Stimulated activated CD8-positive, alpha-beta memory T cell treated with anti-CD3 and anti-CD28 coated beads, Interleukin-15, amount 100 ng/mL, for 24 hours (primary cell): ENCODE measurements at places on chromosomes 12 and 14.

DNA sequence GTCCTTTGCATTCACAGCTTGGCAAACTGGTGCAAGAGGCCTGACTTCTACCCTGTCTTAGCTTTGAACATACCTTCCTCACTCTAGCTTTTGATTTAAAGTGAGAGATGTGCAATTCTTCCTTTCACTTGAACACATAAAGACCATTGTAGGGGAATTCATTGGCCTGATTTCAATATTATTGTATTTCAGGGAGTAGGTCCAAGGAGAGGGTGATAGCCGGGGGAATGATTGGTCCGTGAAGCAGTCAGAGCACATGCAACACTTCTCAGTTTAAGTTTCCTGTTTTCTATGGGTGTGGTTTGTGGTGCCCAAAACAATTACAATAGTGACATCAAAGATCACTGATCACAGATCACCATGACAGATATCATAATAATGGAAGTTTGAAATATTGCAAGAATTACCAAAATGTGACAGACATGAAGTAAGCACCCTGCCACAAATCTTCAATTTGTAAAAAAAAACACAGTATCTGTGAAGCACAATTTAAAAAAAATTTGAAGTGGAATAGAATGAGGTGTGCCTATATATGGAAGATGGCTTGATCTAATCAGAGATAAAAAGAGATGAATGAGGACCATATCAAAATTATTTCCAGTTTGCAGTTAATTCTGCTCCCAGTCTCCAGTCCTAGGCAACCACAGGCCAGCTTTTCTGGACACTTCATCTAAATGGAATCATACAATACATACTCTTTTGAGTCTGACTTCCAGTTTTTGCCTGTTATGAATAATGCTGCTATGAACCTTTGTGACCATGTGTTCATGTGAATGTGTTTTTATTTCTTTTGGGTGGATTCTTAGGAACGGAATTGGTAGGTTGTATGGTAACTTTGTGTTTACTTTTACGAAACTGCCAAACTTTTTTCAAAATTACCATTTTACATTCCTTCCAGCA lies 23.2 kb downstream of the BORCS5 start:
- no peak for DNase-seq

GRCh38 chr12:98725476-98726247 lies 80.6 kb downstream of the APAF1 start:
- no peak for DNase-seq

GRCh38 chr12:5718680-5719079 lies 226.4 kb downstream of the ANO2 start:
- DNase-seq, result no peak

- no peak for DNase-seq
These were observed 98.9 kb upstream of the PLEKHG7 start for GRCh38 chr12:92603741-92604432.

DNA sequence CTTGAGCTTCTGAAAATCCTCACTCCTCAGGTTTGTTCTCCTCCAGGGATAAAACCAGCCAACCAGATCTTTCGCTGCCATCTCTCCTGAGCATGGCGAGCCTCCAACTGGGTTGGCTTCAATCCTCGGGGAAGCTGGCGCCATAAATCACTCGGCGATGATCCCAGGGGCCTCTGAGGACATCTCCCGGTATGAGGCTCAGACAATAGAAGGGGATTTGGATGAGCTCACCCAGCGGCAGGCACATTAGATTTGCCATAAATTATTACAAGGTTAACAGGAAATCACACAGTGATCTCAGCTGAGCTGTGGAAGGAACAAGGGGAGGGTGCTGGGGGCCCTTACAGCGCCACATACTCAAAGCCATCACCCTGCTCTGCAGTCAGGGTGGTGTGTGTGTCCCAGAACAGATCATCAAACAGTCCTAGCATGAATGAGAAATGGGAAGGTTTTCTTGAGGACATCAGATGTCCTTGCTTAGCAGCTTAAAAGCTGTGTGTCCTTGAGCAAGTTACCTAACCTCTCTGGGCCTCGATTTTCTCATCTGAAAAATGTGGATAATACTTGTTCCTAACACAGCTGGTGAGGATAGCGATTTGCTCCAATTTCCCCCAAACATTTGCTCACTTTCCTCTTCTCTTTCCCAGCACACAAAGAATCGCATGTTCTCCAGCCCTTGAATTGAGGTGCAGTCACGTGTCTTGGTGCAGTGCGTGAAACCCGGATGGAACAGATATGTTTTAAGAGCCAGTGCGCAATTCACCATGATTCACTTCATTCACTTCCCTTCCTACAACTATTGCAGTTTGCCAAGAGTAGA lies 142.8 kb downstream of the SCARB1 start:
- no peak for DNase-seq

DNA sequence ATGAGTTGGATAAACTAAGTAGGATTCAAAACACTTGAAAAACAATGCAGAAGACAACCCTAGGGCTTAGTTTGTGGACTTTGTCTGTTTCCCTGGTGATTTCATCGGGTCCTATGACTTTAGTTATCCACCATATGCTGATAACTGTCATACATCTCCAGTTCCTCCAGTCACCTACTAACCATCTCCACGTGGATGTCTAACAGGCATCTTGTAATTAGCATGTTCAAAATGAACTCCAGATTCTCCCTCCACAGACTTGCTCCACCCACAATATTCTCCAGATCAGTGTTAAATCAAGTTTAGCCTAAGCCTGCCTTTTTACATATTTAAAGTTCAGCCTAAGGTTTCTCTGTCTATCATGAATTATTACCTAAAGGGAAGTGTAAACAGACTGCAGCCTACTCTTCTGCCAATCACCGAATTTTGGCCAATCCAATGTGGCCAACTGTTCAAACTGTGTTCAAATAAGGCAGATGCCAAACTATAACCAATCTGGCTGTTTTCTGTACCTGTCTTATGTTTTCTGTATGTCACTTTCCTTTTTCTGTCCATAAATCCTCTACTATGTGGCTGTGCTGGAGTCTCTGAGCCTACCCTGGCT lies 87.1 kb downstream of the PAX9 start:
- DNase-seq, result no peak
